ENCODE measurements at places on chromosomes 3 and 15.

DNA sequence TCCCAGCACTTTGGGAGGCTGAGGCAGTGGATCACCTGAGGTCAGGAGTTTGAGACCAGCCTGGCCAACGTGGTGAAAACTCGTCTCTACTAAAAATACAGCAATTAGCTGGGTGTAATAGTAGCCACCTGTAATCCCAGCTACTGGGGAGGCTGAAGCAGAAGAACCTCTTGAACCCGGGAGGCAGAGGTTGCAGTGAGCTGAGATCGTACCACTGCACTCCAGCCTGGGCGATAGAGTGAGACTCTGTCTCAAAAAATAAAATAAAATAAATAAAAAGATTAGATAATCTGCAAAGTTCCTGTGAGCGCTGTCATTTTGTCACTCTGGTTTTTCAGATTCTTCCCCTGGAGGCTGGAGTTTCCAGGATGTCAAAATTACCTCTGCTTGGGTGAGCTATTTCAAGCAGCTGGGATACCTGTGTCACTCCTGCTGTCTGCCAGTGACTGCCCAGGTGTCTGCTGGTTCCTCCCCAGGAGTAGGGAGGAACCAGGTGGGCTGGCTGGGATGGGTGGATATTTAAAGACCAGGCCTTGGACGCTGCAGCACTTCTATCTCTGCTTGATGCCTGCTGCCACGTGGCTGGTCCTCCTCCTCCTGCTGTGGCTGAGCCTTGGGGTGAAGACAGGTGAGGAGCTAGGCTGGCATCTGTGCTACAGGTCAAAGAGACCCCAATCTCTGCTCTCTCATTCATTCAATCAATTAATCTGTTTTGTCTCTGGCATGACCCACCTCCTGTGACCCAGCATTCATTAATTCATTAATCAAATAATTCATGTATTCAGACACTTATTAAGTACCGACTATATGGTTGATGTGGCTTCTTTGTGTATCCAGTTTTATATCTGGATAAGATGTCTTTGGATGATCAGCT, 19.5 kb upstream of the MUC20 start:
- DNase-seq = no peak

GRCh38 chr3:42052132-42052483, 39.0 kb upstream of the TRAK1 start:
- no peak for DNase-seq

DNA sequence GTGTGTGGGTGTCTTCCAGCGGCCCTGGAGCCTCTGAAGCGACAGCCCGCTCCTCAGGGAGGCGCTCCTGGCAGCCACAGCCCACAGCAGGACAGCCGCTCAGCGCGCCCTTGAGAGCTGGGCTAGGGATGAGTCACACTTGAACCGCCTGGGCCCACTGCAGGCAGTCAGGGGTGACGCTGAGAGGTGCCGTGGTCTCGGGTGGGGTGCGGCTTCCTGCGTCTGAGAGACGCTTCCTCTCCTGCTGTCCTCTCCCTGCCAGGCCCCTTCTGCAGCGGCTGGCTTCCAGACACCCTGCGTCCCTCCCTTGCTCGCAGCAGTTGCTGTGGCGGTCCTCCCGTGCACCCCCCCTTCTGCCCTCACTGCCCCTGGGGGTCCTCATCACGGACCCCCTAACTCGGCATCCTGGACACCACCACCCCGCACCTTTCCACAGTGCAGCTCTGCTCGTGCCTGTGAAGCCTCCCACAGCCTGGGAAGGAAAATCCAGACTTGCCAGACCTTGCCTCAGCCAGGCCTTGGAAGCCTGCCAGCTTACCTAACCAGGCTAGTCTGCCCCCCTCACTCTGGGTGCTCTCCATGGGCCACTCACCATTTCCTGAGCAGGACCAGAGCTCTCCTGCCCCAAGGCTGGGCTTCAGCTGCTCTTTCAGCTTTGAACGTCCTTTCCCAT, 1.1 kb upstream of the SPTBN5 start:
- peak; percentile 57 for DNase-seq

DNA sequence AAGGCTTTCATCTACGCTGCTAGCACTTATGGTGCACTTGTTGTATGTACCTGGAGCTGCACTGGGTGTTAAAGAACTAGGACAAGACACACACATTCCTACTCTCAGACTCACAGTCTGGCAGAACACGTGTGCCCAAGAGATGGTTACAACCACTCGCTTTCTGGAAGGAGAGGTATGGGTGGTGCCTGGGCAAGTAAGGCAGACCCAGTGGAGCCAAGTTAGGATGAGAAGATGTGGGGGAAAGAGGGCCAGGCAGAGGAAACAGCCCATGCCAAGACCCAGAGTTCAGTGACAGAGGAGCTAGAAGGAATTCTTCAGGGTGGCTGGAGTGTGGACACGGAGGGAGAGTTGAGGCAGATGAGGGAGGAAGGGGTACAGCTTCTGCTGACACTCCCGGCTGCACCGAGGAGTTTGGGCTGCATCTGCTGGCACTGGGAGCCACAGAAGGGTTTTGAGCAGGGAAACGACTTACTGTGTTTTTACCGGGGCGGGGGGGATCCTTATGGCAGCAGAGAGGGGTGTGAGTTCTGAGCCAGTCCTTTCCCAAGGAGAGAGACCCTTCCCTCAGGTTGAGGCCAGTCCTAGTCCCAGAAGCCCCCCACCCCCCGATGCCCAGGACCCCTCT, 59.0 kb downstream of the GRIP2 start:
- DNase-seq = no peak

- DNase-seq = no peak
Observed at GRCh38 chr15:73682600-73683090, 1.5 kb upstream of the CD276 start.

DNA sequence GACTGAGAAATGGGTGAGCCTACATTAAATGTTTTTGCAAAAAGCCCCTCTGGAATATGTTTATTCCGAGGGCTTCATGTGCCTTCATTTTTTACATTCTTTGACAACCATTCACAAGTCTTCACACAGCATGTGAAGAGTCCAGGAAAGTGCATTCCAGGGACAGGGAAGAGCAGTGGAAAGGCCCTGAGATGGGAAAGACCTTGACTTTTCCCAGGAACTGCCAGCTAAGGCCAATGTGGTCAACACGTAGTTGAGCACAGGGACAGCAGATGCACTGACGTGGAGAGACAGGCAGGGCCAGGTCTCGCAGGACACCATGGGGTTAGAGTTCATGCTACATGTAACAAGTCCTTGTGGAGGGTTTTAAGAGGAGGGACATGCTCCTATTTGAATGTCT, 21.7 kb downstream of the SSR3 start:
- DNase-seq = no peak

- DNase-seq = peak; percentile 20
Observed at GRCh38 chr15:89898614-89899294, 5.0 kb upstream of the AP3S2 start.

- no peak for DNase-seq
Observed at GRCh38 chr3:77319711-77320110, 279.8 kb downstream of the ROBO2 start.
